ENCODE measurements at places on chromosomes 1 and 21.

- DNase-seq: no peak
These were observed 12.0 kb upstream of the ETV3L start for GRCh38 chr1:157111396-157112165.

- no peak for DNase-seq
These were observed 488.2 kb upstream of the PTBP2 start for GRCh38 chr1:96233422-96233821.

DNA sequence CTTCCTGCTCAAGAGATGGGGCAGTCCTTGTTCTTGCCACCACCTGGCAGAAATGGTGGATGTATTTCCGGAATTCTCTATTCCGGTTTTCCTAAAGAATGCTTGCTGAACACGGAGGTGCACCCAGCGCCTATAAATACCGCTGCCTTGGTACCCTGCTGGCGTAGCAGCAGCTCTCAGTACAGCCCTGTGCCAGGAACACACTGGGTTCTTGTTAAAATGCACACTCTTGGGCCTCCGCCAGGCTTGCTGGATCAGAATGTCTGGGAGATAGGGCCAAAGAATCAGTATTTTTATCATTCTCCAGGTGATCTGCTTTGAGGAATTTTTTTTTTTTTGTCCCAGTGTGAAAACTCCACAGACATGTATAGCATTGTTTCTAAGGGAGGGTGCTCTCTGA, 54.2 kb downstream of the IGSF5 start:
- no peak for DNase-seq

DNA sequence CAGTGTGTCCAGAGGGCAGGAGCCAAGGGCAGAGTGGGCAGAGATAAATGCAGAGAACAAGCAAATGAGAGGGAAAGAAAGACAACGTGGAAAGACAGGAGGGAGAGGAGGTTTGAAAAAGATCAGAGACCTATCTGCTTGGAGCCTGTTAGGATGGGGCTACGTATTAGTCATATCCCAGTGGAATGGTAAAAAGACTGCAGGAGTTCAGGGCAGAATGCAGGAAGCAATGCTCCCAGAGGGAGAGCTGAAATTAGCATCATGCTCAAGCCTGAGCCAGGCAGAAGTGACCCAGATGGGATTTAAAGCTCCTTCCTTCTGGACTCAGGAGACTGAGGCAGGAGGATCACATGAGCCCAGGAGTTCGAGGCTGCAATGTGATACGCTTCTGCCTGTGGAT, 261.3 kb upstream of the CHRM3 start:
- DNase-seq: no peak

DNA sequence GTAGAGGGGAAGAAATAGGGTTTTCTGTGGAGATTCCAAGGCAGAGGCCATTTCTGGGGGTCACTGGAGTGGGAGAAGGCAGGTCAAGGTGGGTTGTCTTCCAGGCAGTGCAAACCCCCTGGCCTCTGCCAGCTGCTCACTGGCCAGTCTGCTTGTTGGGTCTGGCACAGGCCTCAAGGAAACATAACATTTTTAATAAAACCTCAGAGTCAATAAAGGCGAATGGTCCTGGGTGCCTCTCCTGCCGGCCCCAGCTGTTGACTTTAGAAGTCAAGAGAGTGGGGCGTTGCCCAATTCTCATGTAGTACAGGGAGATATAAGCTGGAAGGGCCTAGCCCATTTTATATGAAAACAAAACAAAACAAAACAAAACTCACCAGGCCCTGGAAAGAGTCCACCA, 36.6 kb downstream of the RUNX3 start:
- DNase-seq: no peak

- no peak for DNase-seq
These were observed 48.7 kb upstream of the PRDM2 start for GRCh38 chr1:13651279-13651678.

- no peak for DNase-seq
These were observed 390.5 kb downstream of the ST6GALNAC3 start for GRCh38 chr1:76465030-76465429.

Measured in immature natural killer cell (primary cell).